Upper lobe of left lung (tissue), 6 donors: ENCODE measurements at places on chromosomes 5 and 9. TPM values are rescaled to one million over a fixed set of nuclear protein-coding genes. Genes with fewer than 3 reads are reported as not detected.

DNA sequence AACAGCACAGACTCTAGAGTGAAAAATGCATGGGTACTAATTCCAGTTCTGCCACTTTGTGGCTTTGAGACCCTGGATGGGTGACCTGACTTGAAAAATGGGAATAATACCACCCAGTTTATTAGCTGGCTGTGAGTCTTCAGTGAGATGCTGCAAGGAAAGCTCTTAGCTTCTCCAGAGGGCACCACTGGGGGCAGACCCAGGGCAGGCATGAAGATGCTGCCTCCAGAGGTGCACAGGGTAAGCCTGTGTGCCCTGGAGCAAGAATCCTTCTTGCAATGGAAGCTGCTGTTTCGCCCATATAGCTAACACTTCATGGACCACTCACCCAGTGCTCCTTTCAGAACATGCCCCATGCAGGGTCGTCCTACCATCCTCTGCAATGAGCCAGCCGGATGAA is 75.7 kb downstream of the C5orf15 start:
- no peak for DNase-seq
- H3K27ac ChIP-seq = no peak overlapping the region
- H3K36me3 ChIP-seq = no peaks in the 10 kb centered on the region
- no peak overlapping the region for H3K4me3 ChIP-seq
- no peaks in the 10 kb centered on the region for H3K4me1 ChIP-seq

DNA sequence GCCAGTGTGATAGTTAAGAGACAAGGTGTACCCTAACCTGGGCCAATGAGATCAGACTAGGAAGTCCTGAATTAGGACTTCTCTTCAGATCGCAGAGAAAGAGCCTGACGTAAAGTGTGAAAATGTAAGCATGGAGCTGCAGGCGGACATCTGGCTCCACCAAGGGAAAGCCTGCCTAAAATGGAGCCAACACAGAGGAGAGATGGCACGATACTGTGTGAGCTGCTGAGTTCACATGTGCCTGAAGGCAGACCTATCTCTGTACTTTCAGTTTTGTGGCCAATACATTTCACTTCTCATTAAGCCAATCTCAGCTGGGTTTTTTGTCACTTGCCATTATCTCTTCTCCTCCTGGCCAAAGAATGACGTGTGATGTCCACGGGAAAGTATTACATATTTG is 210.5 kb downstream of the ELAVL2 start:
- no peaks in the 10 kb centered on the region for H3K27me3 ChIP-seq
- no peaks in the 10 kb centered on the region for H3K36me3 ChIP-seq
- H3K4me3 ChIP-seq = no peak overlapping the region
- H3K27ac ChIP-seq = no peak overlapping the region

DNA sequence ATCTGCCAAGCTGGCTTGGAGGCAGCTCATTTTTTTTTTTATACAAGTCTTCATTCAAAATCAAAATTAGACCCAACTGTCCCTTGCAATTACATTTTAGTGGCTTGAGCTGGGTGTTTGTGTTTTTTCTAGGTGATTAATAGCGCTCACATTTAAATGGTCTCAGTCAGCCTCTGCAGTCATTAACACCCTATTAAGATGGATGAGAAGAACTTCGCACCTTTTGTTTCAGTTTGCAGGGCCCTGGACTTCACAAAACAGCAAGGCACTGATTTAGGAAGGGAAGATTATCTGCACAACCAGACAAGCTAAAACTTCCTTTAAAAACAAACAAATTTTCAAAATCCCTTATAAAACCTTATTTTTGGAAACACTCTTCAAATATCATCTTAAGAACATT is 374.8 kb downstream of the EFNA5 start:
- no peak for DNase-seq
- no peaks in the 10 kb centered on the region for H3K36me3 ChIP-seq
- no peak overlapping the region for H3K27ac ChIP-seq
- H3K4me1 ChIP-seq = peaks cover 6% of the 10 kb centered on the region

- H3K4me3 ChIP-seq = no peak overlapping the region
- H3K4me1 ChIP-seq = no peaks in the 10 kb centered on the region
- H3K36me3 ChIP-seq = no peaks in the 10 kb centered on the region
- no peak overlapping the region for H3K27ac ChIP-seq
These were observed 40.3 kb downstream of the MAP1B start for GRCh38 chr5:72147569-72147968.

DNA sequence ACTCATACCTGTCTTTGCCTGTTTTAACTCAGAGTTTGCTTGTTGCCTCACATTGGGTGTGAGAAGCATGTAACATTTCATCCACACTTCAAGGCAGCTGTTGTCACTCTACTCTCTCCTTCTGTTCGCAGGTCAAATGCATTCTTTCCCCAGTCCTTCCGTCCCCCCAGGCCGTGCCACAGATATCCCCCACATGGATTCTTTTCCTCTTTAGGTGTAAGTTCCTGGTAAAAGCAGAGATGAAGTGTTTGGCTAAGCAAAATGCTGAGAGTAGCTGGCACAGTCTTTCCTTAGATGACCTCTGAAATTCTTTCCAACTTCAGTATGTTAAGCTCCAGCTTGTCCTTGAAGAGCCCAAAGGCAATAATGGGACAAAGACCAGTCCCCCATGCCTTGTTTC is 328.2 kb downstream of the SLIT3 start:
- no peak overlapping the region for H3K4me3 ChIP-seq
- no peak overlapping the region for H3K27ac ChIP-seq
- no peaks in the 10 kb centered on the region for H3K4me1 ChIP-seq
- H3K27me3 ChIP-seq = no peaks in the 10 kb centered on the region

DNA sequence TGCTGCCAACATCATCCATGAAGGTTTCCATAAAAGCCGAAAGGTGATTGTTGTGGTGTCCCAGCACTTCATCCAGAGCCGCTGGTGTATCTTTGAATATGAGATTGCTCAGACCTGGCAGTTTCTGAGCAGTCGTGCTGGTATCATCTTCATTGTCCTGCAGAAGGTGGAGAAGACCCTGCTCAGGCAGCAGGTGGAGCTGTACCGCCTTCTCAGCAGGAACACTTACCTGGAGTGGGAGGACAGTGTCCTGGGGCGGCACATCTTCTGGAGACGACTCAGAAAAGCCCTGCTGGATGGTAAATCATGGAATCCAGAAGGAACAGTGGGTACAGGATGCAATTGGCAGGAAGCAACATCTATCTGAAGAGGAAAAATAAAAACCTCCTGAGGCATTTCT is 10.1 kb downstream of the TLR4 start:
- peaks cover 28% of the 10 kb centered on the region for H3K36me3 ChIP-seq
- H3K4me1 ChIP-seq = peaks cover 28% of the 10 kb centered on the region
- no peak overlapping the region for H3K27ac ChIP-seq
- H3K4me3 ChIP-seq = no peak overlapping the region
- no peaks in the 10 kb centered on the region for H3K27me3 ChIP-seq

GRCh38 chr9:94813379-94813778 is 86.9 kb downstream of the AOPEP start:
- DNase-seq = no peak
- H3K36me3 ChIP-seq = no peaks in the 10 kb centered on the region
- no peaks in the 10 kb centered on the region for H3K27me3 ChIP-seq
- H3K4me1 ChIP-seq = no peaks in the 10 kb centered on the region

DNA sequence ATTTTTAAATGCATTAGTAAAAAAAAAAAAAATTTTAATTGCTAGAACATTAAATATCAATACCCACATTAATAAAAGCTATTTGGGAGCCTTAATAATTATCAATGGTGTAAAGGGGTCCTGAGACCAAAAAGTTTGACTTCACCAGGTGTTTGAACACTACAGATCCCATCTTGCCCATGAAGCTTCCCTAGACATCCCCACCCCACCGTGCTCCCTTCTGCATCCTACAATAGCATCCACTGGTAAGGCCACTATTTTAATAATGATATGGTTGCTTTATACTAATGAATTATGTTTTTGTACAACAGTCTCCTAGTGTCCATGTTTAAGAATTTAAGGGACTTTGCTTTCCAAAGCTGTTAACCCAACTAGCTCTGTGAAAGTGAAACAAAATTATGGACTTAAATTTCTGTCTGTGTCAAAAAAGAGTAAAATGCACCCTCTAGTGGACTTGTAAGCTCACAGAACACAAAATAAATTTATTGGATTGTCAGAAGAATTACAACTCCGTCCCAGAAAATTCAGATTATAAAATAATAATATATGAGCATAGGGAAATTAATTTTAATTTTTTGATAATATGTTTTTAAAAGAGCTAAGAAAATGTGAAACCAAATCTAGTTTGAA is 76.0 kb downstream of the ARL15 start:
- H3K27ac ChIP-seq = no peak overlapping the region
- no peaks in the 10 kb centered on the region for H3K27me3 ChIP-seq
- H3K36me3 ChIP-seq = no peaks in the 10 kb centered on the region
- no peak overlapping the region for H3K4me3 ChIP-seq
- DNase-seq = no peak

DNA sequence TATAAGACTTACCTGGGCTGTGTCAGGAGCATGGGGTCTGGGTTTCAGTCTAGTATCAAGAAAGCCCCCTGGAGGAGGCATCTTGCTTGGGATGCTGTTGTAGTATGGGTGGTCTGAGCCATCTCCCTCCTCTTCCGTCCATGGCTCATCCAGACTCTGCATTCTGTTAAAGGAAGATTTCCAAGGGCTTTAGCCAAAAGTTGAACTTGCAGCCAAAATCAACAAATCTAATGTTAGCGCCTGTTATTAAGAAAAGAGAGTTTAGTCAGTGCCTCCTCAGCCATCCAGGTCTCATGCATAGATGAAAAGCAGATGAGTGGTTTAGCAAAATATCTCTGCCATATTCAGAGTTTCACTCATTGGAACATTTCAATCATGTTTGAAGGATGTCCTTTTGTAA is 55.6 kb downstream of the S1PR3 start:
- H3K27ac ChIP-seq = no peak overlapping the region
- H3K4me1 ChIP-seq = no peaks in the 10 kb centered on the region
- H3K36me3 ChIP-seq = no peaks in the 10 kb centered on the region
- no peak for DNase-seq
- H3K4me3 ChIP-seq = no peak overlapping the region

DNA sequence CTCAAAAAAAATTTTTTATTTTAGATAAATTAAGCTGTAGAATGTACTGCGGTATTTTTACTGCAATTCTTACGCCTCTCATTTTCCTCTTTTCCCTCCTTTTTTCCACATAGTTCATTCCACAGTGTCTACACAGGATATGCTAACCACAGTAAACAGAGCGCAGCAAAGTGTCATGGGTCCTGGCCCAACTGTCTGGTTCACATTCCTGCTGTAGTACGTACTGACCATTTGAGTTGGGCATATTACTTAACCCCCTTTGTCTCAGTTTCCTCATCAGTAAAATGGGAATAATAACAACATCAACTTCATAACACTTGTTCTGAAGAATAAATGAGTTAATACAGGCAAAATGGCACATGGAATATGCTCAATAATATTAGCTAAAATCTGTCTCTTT is 41.6 kb downstream of the SLC44A1 start:
- no peak overlapping the region for H3K4me3 ChIP-seq
- no peaks in the 10 kb centered on the region for H3K27me3 ChIP-seq
- no peaks in the 10 kb centered on the region for H3K4me1 ChIP-seq

DNA sequence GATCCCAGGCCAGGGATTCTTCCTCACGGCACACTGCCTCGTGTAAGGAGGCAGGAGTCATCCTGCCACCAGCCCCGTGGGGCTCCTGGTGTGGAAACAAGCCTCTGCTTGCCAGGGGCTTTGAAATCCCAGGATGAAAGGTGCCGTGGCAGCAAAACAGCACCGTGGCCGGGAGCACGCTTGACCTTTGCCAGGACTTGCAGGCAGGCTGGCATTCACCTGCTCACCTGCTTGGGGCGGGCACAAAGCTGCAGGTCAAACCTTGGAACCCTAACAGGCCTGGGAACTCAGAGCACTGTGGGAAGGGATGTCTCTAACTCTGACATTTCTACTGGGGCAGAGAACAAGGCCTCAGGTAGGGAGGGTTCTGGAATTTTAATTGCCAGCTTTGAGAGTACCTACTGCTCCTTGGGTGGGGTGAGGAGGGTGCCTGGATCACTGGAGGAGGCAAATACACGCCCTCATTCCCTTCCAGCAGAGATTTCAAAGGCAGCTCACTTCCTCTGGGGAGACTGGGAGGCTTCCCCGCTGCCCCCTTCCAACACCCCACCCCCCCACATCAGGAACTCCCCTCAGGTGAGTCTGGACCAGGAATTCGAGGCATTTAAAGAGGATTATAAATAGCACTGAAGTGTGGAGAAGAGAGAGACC is 45.6 kb upstream of the STXBP1 start:
- no peaks in the 10 kb centered on the region for H3K36me3 ChIP-seq
- peak overlapping the region; percentile 77 for H3K4me3 ChIP-seq
- H3K27me3 ChIP-seq = no peaks in the 10 kb centered on the region
- H3K27ac ChIP-seq = peak overlapping the region; percentile 94

DNA sequence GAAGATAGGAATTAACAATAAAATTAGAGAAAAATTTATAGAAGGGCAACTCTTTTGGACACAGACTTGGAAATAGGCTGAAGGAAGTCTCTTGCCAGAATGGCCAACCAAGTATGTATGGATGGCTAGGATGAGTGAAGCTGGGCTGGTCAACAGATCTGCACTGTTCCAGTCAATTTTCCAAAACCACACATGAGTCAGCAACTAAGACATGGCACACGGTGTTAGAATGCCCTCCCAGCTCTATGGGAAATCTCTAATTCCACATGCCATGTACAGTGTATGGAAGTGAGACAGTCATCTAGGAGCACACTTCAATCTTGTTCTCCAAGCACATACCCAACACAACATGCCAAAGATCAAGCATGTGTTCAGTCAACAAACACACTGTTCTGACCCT is 129.6 kb downstream of the GLIS3 start:
- H3K27me3 ChIP-seq = no peaks in the 10 kb centered on the region
- no peaks in the 10 kb centered on the region for H3K36me3 ChIP-seq
- DNase-seq = no peak
- H3K4me3 ChIP-seq = no peak overlapping the region

- peaks cover 36% of the 10 kb centered on the region for H3K4me1 ChIP-seq
- H3K27ac ChIP-seq = peak overlapping the region; percentile 38
- H3K36me3 ChIP-seq = no peaks in the 10 kb centered on the region
- H3K4me3 ChIP-seq = no peak overlapping the region
- no peaks in the 10 kb centered on the region for H3K27me3 ChIP-seq
- no peak for DNase-seq
These were observed 26.2 kb downstream of the OSMR start for GRCh38 chr5:38871790-38872551.

DNA sequence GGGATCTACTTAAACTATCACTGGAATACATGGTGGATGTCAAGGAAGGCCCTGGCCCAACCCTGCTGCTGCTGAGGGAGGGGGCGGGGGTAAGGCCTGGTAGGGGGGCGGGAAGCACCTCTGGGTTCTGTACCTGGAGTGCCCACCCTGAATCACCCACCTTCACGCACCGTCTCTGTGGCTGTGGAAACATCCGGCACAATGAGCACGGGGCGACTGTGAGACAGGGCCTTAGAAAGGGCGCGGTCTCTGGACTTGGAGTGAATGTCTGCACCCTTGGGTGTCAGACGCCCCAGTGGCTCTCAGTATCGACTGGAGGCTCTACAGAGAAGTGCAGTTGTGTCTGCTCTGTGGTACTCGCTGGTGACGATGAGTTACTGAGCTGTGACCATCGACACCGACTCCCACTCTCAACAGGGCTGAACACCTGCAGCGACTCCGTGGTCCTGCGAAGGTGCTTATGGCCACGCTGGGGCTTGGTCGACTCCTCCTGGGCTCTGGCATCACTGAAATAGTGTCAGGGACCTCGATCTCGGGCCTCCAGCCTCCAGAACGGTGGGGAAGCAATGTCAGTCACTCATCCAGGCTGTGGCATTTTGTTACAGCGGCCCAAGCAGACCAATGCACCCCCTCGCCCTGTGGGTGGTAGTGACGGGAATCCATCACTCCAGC is 25.5 kb upstream of the SLC6A19 start:
- no peak overlapping the region for H3K4me3 ChIP-seq
- no peaks in the 10 kb centered on the region for H3K27me3 ChIP-seq
- H3K4me1 ChIP-seq = no peaks in the 10 kb centered on the region
- DNase-seq = no peak

Gene DIPK1B
- total RNA-seq = 17.1 TPM

Gene LRRC14B
- total RNA-seq = not detected

Gene FCN2
- not detected for total RNA-seq

Gene C5orf58
- total RNA-seq = not detected

Gene CCDC112
- total RNA-seq = 5.5 TPM

Gene LHX3
- not detected for total RNA-seq
